ENCODE measurements at places on chromosomes 2 and 18.

GRCh38 chr2:197500503-197501131 is 438 bp downstream of the HSPE1 start:
- DNase-seq = no peak

DNA sequence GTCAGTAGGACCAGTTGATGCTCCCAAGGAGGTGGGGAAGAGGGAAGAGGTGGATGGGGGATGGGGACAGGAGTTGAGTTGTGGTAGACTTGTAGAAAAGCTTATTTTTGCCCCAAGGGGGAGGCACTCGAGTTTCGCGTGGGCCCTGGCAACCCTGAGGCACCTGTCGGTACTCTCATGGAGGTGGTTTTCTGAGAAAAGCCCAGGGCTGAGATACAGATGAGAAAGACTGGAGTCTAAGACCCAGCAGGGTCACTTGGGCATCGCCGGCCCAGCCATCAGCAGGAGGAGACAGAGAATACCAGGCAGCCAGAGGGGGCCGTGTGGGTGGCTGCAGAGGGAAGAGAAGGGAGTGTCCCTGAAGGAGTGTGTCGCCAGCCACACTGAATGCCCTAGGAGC is 57.7 kb upstream of the HPCAL1 start:
- no peak for DNase-seq

DNA sequence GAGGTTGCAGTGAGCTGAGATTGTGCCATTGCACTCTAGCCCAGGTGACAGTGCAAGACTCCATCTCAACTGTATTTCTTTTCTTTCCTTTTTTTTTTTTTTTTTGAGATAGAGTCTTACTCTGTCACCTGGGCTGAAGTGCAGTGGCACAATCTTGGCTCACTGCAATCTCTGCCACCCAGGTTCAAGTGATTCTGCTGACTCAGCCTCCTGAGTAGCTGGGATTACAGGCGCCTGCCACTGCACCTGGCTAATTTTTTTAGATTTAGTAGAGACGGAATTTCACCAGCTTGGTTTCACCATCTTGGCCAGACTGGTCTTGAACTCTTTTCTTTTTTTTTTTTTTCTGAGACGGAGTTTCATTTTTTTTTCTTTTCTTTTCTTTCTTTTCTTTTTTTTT is 41.3 kb upstream of the SATB2 start:
- no peak for DNase-seq

DNA sequence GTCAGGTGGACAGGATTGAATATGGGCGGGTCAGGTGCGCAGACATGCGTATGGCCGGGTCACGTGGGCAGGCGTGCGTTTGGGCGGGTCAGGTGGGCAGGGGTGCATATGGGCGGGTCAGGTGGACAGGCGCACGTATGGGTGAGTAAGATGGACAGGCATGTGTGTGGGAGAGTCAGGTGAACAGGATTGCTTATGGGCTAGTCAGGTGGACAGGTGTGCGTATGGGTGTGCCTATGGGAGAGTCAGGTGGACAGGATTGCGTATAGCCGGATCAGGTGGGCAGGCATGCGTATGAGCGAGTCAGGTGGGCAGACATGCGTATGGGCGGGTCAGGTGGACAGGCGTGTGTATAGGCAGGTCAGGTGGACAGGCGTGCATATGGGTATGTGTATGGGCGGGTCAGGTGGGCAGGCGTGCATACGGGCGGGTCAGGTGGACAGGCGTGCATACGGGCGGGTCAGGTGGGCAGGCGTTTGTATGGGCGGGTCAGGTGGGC is 30.3 kb upstream of the KLF11 start:
- no peak for DNase-seq

GRCh38 chr18:28834889-28835288 is 658.0 kb upstream of the CDH2 start:
- peak; percentile 72 for DNase-seq

DNA sequence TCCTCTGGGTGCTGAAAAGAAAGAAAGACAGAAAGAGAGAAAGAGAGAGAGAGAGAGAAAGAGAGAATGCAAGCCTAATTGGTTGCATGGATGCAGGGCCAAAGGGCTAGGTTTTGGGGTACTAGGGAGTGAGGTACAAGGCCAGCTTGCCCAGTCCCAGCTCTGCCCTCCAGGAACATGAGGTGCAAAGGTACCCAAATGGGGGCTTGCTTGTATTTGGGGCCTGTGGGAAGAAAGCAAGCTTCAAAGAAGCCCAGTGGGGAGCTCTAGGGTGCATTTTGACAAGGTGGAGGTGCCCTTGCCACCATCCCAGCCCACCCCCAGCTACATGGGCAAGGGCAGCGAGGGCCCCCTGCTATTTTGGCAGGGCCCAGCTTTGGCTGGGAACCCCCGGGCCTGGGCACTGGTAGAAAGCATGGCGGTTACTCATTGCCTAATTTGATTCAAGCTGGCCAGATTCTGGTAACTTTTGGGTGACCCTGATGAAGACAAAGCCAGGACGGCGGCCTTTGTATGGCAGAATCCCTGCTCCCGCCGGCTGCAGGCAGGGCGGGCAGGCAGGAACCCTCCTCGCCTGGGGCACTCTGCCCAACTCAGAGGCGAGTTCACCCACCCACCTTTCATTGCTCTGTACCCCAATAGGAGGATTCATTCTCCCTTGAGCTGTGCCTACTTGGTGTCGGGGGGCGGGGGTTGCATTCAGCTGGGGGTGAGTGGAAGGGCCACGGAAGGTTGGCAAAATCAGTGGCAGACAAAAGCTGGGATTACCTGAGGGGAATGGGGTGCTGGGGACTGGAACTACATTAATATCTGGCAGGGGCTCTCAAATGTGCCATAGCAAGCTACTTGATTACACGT is 537 bp upstream of the HOXD4 start:
- no peak for DNase-seq

GRCh38 chr2:176482107-176482506 is 212.9 kb downstream of the MTX2 start:
- no peak for DNase-seq

GRCh38 chr2:230144355-230144754 is 75.4 kb downstream of the SP110 start:
- no peak for DNase-seq

- no peak for DNase-seq
Observed at GRCh38 chr2:36123995-36124394, 231.6 kb upstream of the CRIM1 start.

DNA sequence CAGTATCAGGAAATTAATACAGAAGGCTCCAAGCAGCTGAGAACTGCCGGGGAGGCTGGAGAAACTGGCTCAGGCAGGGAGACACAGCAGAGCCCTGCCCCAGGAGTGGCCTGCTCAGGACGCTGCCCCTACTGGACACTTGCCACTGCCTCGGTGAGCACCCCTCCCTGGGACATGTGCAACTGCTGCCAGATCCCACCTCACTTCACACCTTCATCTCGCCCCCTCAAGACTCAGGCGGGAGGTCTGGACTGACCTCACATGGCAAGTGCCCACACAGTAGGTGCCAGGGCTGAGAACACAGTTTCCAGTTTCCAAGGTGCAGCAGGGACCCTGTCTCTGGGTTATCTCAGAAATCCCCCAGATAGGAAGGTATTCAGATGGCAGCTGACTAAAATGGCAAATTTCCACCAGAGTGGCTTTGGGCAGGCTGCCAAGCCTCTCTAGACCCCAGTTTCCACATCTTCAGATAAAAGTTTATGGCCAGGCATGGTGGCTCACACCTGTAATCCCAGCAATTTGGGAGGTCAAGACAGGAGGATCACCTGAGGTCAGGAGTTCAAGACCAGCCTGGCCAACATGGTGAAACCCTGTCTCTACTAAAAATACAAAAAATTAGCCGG is 33.7 kb upstream of the LBH start:
- no peak for DNase-seq

DNA sequence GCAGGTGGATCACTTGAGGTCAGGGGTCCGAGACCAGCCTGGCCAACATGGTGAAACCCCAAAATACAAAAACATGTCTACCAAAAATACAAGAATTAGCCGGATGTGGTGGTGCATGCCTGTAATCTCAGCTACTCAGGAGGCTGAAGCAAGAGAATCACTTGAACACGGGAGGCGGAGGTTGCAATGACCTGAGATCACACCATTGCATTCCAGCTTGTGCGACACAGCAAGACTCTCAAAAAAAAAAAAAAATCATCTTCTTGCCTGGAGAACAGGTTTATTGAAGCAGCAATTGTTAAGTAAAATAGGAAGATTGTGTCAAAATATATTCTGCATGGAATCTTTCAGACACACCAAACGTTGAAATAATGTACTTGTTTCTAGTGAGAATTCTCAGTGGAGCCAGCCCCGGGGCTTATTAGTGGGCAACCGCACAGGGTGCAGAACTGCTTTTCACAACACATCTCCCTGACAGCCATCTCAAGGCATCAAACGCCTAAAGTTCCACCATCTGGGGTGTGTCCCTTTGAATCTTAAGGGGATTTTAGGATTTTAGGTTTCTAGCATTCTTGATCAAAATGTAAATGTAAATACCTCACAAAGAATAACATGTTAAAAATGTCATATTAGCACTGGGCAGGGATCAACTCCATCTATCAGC is 28.6 kb upstream of the PPP4R1 start:
- DNase-seq = peak; percentile 36

- no peak for DNase-seq
Observed at GRCh38 chr2:175462246-175462645, 280.7 kb upstream of the ATP5MC3 start.

- peak; percentile 84 for DNase-seq
Observed at GRCh38 chr18:8389391-8390340, 219.6 kb upstream of the RAB12 start.

DNA sequence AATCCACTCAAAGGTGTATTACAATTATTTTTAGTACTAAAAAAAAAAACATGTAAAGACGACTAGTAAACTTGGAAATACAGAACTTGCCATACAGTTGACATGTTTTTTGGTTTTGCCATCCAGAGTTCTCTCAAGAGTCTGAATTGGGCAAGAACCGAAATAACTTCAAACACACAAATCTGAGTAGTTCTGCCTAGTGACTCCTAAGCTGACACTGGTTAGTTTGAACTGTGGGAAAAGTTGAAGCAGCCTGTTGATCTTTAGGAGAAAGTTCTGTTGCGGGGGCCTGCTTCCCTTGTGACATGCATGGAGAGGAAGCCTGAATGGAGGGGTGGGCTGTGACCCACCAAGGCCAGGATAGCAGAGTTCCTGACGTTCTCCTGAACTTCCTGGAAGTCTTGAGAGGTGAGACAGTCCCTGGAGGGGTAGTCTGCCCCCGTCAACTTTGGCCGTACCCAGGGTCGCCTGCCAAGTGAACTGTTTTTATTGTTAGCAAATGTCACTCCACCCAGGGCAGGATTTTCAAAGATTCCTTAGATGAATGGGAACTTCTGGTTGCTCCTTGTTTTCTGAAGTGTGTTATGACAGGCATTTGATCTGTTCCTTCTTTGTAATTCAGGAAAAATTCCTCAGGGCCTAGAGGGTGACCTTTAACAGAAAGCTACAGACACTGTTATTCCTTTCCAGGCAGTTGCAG is 85.6 kb upstream of the SPTBN1 start:
- peak; percentile 12 for DNase-seq

DNA sequence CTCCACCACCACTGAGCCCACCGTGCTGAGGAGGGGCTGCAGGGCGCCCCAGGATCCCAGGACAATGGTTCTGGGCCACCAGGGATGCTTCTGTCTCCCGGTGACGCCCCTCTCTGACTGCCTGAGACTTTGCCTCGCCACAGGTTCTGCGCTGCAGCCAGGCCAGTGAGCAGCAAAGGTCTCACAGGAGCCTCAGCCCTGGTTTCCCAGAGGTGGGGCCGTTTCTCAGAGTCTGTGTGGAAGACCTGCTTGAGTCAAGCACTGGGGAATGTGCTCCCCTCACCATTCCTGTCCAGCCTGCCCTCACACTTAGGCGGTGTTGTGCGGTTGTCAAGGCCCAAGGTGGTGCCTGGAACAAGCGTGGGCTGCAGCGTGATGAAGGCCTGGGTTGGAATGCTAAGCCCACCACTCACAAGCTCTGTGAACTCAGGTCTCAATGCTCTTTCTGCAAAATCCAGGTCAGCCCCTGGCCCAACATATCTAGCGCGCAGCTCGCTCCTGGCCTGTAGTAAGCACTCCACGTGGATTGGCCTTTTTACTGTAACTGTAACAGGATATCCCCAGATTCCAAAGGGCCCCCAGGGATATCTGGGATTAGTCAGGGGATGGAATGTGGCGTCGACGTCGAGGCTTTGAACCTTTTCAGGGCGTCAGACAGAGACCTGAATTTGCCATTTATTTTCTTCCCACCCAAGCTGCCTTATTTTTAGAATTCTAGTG is 47.6 kb downstream of the PLB1 start:
- no peak for DNase-seq

GRCh38 chr2:215811003-215811402 is 202.3 kb downstream of the MREG start:
- DNase-seq = no peak

GRCh38 chr2:232435375-232435648 is 20.6 kb upstream of the ALPI start:
- no peak for DNase-seq

DNA sequence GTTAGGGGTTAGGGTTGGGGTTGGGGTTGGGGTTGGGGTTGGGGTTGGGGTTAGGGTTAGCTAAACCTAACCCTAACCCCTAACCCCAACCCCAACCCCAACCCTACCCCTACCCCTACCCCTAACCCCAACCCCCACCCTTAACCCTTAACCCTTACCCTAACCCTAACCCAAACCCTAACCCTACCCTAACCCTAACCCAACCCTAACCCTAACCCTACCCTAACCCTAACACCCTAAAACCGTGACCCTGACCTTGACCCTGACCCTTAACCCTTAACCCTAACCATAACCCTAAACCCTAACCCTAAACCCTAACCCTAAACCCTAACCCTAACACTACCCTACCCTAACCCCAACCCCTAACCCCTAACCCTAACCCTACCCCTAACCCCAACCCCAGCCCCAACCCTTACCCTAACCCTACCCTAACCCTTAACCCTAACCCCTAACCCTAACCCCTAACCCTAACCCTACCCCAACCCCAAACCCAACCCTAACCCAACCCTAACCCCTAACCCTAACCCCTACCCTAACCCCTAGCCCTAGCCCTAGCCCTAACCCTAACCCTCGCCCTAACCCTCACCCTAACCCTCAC is 24.1 kb upstream of the RABL2A start:
- DNase-seq = no peak

All from foreskin fibroblast (primary cell).